Activated naive CD8-positive, alpha-beta T cell treated with anti-CD3 and anti-CD28 coated beads for 36 hours (primary cell): ENCODE measurements at places on chromosomes 5 and 9. TPM values are rescaled to one million over a fixed set of nuclear protein-coding genes. Genes with fewer than 3 reads are reported as not detected.
A peak's percentile ranks its signal among the peaks of the same experiment; 100 is the strongest.

- no peak overlapping the region for H3K27ac ChIP-seq
- H3K4me3 ChIP-seq, result no peak overlapping the region
- H3K27me3 ChIP-seq, result peaks cover 45% of the 10 kb centered on the region
- no peaks in the 10 kb centered on the region for H3K4me1 ChIP-seq
- DNase-seq, result no peak
- peaks cover 2% of the 10 kb centered on the region for H3K36me3 ChIP-seq
Measured at GRCh38 chr9:105413525-105413924, 34.3 kb upstream of the FSD1L start.

- H3K27ac ChIP-seq, result no peak overlapping the region
- no peaks in the 10 kb centered on the region for H3K36me3 ChIP-seq
- H3K4me3 ChIP-seq, result no peak overlapping the region
- DNase-seq, result no peak
- peaks cover 5% of the 10 kb centered on the region for H3K27me3 ChIP-seq
Measured at GRCh38 chr9:129446828-129447550, 173.9 kb downstream of the C9orf50 start.

GRCh38 chr5:130099008-130099407 lies 194.7 kb downstream of the CHSY3 start:
- H3K27ac ChIP-seq, result no peak overlapping the region
- H3K4me3 ChIP-seq, result no peak overlapping the region
- DNase-seq, result no peak
- H3K4me1 ChIP-seq, result no peaks in the 10 kb centered on the region
- H3K36me3 ChIP-seq, result no peaks in the 10 kb centered on the region

DNA sequence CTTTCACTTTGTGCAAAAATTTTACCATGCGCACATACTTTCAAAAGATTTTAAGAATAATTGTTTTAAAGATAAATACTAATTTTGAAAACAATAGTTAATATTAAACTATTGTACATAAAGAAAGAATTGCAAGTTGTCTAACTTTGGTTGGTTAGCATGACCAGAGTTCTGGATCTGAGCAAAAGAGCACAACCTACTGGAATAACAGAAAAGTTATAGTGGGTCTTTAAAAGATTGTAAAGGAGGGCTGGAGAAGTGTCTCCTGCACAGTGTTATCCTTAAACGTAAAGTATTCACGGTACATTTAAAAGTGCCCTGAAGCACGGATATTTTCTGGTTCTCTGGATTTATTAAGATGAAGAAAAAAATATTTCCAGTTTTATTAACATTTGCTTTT lies 70.6 kb downstream of the GLIS3 start:
- no peak overlapping the region for H3K27ac ChIP-seq
- H3K27me3 ChIP-seq, result peaks cover 14% of the 10 kb centered on the region
- no peak overlapping the region for H3K4me3 ChIP-seq
- peaks cover 43% of the 10 kb centered on the region for H3K4me1 ChIP-seq
- peaks cover 2% of the 10 kb centered on the region for H3K36me3 ChIP-seq

The MLANA gene
- total RNA-seq, result not detected

GRCh38 chr5:113380807-113381326 lies 53.9 kb downstream of the TSSK1B start:
- peak overlapping the region; percentile 3 for H3K27ac ChIP-seq
- H3K4me3 ChIP-seq, result no peak overlapping the region
- DNase-seq, result no peak
- peaks cover 32% of the 10 kb centered on the region for H3K27me3 ChIP-seq

DNA sequence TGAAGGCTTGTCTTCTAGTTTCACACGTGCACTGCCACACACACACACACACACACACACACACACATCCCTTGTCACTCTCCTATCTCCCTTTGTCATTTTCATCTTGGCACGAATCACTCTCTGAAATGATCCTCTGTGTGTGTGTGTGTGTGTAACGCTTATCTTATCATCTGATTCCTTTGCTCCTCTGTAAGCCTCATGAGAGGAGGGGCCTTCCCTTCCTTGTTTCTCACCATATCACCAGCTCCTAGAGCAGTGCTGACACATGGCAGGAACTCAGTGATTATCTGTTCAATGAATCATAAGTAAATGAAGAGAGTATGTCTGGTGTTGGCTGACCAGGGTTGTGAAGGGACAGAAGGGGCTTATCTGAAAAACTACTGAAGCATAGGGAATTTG lies 53.3 kb downstream of the PDE4D start:
- H3K27ac ChIP-seq, result no peak overlapping the region
- peaks cover 8% of the 10 kb centered on the region for H3K27me3 ChIP-seq
- no peaks in the 10 kb centered on the region for H3K4me1 ChIP-seq
- H3K36me3 ChIP-seq, result no peaks in the 10 kb centered on the region
- DNase-seq, result no peak

GRCh38 chr9:98873526-98873925 lies 66.1 kb downstream of the GALNT12 start:
- no peaks in the 10 kb centered on the region for H3K36me3 ChIP-seq
- peaks cover 6% of the 10 kb centered on the region for H3K27me3 ChIP-seq

The GABRG2 gene
- not detected for total RNA-seq

The RMRP gene
- 10,099 TPM for total RNA-seq

GRCh38 chr5:171979606-171980005 lies 26.8 kb downstream of the FBXW11 start:
- H3K27ac ChIP-seq, result no peak overlapping the region
- peaks cover 84% of the 10 kb centered on the region for H3K36me3 ChIP-seq
- no peaks in the 10 kb centered on the region for H3K27me3 ChIP-seq
- peaks cover 52% of the 10 kb centered on the region for H3K4me1 ChIP-seq

The BTNL8 gene
- total RNA-seq, result 0.12 TPM

GRCh38 chr5:153974131-153974812 lies 64.4 kb downstream of the FAM114A2 start:
- peak; percentile 11 for DNase-seq
- no peak overlapping the region for H3K4me3 ChIP-seq
- H3K27me3 ChIP-seq, result no peaks in the 10 kb centered on the region
- H3K4me1 ChIP-seq, result no peaks in the 10 kb centered on the region
- no peak overlapping the region for H3K27ac ChIP-seq

The SHROOM1 gene
- 1.8 TPM for total RNA-seq

The CCDC180 gene
- total RNA-seq, result 0.54 TPM

- no peak overlapping the region for H3K4me3 ChIP-seq
- DNase-seq, result no peak
- H3K27ac ChIP-seq, result no peak overlapping the region
- H3K36me3 ChIP-seq, result peaks cover 41% of the 10 kb centered on the region
- H3K4me1 ChIP-seq, result peaks cover 41% of the 10 kb centered on the region
- H3K27me3 ChIP-seq, result no peaks in the 10 kb centered on the region
Measured at GRCh38 chr5:142134331-142135010, 25.9 kb downstream of the NDFIP1 start.

DNA sequence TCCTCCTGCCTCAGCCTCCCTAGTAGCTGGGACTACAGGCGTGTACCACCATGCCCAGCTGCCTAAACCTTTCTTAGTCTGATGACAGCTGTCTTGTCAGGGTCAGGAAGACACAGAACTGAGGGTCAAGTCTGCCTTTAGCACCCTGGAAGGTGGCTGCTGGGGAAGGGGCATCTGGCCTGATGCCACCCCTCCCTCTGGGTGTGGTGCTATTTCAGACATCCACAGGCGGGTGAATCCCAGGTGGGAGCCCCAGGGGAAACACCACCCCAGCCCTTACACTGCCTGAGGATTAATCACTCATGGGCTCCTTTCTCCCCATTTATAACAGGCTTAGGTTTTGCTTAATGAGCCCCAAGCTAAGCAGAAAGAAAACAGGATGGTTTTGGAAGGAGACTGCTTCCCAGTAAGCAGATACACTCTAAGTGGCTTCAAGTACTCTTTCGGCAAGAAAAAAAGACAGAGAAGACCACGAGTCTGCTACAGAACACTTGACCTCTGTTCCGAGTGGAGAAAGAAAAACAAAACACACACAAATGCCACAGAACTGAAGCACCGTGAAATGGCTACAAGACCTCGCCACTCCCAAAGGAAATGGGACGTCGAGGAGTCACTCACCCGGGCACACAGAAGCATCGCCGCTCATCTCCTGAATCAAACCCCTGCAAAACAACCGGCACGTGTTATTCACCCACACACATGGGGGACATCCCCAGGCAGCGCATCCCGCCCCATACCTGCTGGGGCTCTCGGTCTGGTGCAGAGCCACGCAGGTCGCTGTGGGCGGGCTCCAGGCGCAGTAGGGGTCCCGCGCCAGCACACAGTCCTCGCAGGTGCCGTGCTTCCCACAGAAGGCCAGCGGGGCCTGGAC lies 62.4 kb downstream of the SECISBP2 start:
- H3K27me3 ChIP-seq, result no peaks in the 10 kb centered on the region
- no peak overlapping the region for H3K4me3 ChIP-seq

- no peak overlapping the region for H3K27ac ChIP-seq
- H3K27me3 ChIP-seq, result no peaks in the 10 kb centered on the region
- H3K4me1 ChIP-seq, result no peaks in the 10 kb centered on the region
- no peak for DNase-seq
- no peak overlapping the region for H3K4me3 ChIP-seq
Measured at GRCh38 chr5:117701062-117701461, 1126.4 kb upstream of the SEMA6A start.

The AK1 gene
- 11.7 TPM for total RNA-seq

DNA sequence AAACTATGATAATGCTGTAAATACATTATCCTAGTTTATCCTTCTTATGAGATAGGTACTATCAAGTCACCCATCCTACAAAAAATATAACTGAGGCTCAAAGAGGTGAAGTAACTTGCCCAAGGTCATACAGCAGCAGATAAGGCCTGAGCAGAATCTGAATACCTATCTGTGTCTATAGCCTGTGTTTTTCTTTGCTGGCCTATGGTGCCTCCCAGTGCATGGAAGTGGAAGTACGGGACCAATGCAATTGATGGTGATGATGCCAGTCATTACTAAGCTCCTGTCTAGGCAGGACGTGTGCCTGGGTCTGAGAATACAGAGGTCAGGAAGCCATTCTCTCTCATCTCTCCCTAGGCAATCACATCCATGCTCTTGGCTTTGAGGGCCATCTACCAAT lies 67.8 kb downstream of the FAT2 start:
- H3K4me1 ChIP-seq, result peaks cover 5% of the 10 kb centered on the region
- H3K27me3 ChIP-seq, result no peaks in the 10 kb centered on the region
- peak; percentile 41 for DNase-seq
- no peak overlapping the region for H3K27ac ChIP-seq
- H3K36me3 ChIP-seq, result no peaks in the 10 kb centered on the region
- no peak overlapping the region for H3K4me3 ChIP-seq

DNA sequence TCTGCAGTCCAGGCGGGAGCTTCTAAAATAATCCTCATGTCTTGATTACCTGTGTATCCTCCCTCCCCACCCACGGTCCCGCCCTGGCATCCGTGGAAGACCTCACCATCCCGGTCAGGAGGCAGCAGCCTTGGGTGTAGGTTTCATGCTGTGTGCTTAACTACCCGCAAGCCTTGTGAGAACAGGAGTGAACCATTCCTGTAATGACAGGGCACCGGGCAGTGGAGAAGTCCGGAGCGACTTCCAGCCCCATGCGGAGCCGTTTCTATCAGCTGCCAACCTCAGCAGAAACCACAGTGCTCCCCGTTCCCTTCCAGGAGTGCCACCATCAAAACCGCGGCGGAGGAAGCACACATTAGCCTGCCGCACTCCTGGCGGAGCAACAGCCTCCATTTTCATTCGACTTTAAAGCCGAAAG lies 123.5 kb upstream of the LMX1B start:
- H3K27ac ChIP-seq, result no peak overlapping the region
- H3K36me3 ChIP-seq, result no peaks in the 10 kb centered on the region
- DNase-seq, result no peak

- peaks cover 37% of the 10 kb centered on the region for H3K36me3 ChIP-seq
- H3K27ac ChIP-seq, result no peak within 1 kb of the TSS
- H3K27me3 ChIP-seq, result no peaks in the 10 kb centered on the region
- peaks cover 8% of the 10 kb centered on the region for H3K4me1 ChIP-seq
- DNase-seq, result peak; percentile 37
Measured at GRCh38 chr5:178895615-178896571, at the start of gene ZFP2. Gene ZFP2, plus strand, starts transcription at chr5:178895913. Its CDS starts 35,401 bp downstream, at chr5:178931314.

DNA sequence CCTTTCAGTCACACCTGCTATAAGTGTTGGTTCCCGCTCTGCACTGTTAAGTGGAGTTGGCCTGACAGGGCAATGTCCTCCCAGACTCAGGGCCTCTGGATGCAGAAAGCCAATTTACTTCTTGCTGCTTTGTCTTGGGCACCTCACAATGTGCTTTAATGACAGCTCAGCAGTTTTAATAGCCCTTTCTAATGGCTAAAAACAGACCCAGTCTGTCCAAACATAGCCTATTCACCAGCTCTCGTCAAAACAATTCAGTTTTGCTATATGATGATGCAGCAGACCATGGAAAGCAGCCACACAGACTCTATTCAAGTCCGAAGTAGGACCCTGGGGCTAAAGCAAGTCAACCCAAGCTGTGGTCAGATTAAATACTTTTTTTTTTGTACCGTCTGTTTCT lies 529.1 kb upstream of the SEMA6A start:
- H3K4me1 ChIP-seq, result no peaks in the 10 kb centered on the region
- DNase-seq, result no peak
- no peaks in the 10 kb centered on the region for H3K36me3 ChIP-seq
- H3K27ac ChIP-seq, result no peak overlapping the region

The POMT1 gene
- 19.4 TPM for total RNA-seq

The CAMK2A gene
- not detected for total RNA-seq

The STXBP1 gene
- total RNA-seq, result 18.8 TPM

The TAF11L10 gene
- not detected for total RNA-seq

GRCh38 chr9:7974335-7974960 lies 174.9 kb upstream of the DMAC1 start:
- peaks cover 7% of the 10 kb centered on the region for H3K36me3 ChIP-seq
- peak overlapping the region; percentile 88 for H3K27ac ChIP-seq
- peak overlapping the region; percentile 27 for H3K4me3 ChIP-seq
- peaks cover 53% of the 10 kb centered on the region for H3K4me1 ChIP-seq
- H3K27me3 ChIP-seq, result no peaks in the 10 kb centered on the region

- H3K4me1 ChIP-seq, result no peaks in the 10 kb centered on the region
- peaks cover 9% of the 10 kb centered on the region for H3K27me3 ChIP-seq
- no peak for DNase-seq
- no peak overlapping the region for H3K4me3 ChIP-seq
- no peaks in the 10 kb centered on the region for H3K36me3 ChIP-seq
Measured at GRCh38 chr9:78407636-78408312, 110.8 kb downstream of the PSAT1 start.

GRCh38 chr5:41519801-41520200 lies 9.4 kb upstream of the PLCXD3 start:
- no peaks in the 10 kb centered on the region for H3K4me1 ChIP-seq
- H3K27me3 ChIP-seq, result no peaks in the 10 kb centered on the region
- H3K4me3 ChIP-seq, result no peak overlapping the region
- DNase-seq, result no peak

The TNFSF8 gene
- total RNA-seq, result 59.9 TPM

The ZNF462 gene
- total RNA-seq, result not detected

GRCh38 chr5:87722286-87722685 lies 309.6 kb upstream of the CCNH start:
- H3K27me3 ChIP-seq, result no peaks in the 10 kb centered on the region
- H3K4me3 ChIP-seq, result no peak overlapping the region
- no peaks in the 10 kb centered on the region for H3K36me3 ChIP-seq
- no peak for DNase-seq
- no peaks in the 10 kb centered on the region for H3K4me1 ChIP-seq

GRCh38 chr5:128559300-128560297 lies 21.6 kb upstream of the FBN2 start:
- no peaks in the 10 kb centered on the region for H3K27me3 ChIP-seq
- H3K36me3 ChIP-seq, result no peaks in the 10 kb centered on the region
- H3K27ac ChIP-seq, result no peak overlapping the region
- DNase-seq, result no peak

The FCN1 gene
- total RNA-seq, result not detected

The LCN9 gene
- not detected for total RNA-seq
